ENCODE measurements at places on chromosomes 7 and 10. TPM values are rescaled to one million over a fixed set of nuclear protein-coding genes. Genes with fewer than 3 reads are reported as not detected.

TRDMT1 gene
- 1.4 TPM for total RNA-seq

SERPINE1 gene
- total RNA-seq: 20.6 TPM

ZKSCAN5 gene
- total RNA-seq: 10.5 TPM

CHST15 gene
- total RNA-seq: 11.1 TPM

GRCh38 chr7:32481921-32482320 lies 8.3 kb downstream of the LSM5 start:
- DNase-seq: no peak

DNA sequence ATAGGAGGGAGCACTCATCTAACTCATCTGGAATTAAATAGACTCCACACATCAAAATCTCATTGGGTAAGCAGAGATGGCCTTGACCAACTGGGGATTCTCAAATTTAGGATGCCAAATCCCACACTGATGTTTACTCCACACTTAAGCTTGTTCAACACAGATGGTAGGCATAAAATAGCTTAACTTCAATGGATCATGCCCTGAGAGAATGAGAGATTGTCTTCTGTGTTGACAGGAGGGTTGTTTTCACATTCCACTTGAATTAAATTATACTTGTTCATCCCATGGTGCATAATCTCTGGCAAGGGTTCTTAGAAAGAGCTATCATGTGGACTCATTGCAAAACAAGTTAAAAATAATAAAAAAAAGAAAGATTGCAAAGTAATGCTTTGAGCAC lies 391.4 kb downstream of the PLXDC2 start:
- no peak for DNase-seq

- no peak for DNase-seq
Measured at GRCh38 chr7:133118261-133118660, 36.4 kb upstream of the CHCHD3 start.
